ENCODE measurements at places on chromosomes 7 and 10. TPM values are rescaled to one million over a fixed set of nuclear protein-coding genes. Genes with fewer than 3 reads are reported as not detected.

Gene SSC4D
- 0.31 TPM for total RNA-seq

- no peaks in the 10 kb centered on the region for H3K27me3 ChIP-seq
- H3K36me3 ChIP-seq: peaks cover 14% of the 10 kb centered on the region
- DNase-seq: no peak
- H3K4me1 ChIP-seq: peaks cover 3% of the 10 kb centered on the region
- H3K4me3 ChIP-seq: no peak overlapping the region
Observed at GRCh38 chr10:59830601-59831259, 75.6 kb downstream of the CCDC6 start.

Gene ST8SIA6
- total RNA-seq: not detected

DNA sequence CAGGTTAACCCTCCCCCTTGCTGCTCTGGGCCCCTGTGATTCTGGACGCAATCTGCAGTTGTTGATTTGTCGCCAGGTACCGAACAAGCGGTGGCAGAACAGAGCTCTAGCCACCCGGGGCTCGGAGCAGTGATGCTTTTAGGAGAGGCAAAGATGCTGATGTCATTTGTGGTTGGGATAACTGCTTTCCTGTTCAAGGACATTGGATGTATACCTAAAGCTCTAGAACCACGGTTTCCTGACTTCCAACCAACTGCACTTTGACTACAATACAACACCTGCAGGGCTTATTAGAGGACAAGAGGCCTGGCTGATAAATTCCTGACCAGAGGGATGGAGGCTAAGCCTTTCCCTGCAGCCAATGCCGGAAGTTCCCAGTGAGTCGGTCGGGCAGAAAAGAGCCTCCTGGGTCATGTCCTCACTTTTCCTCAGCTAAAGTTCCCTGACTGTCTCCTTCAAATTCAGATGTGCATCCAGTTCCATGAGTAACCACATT is 6.5 kb upstream of the RBM20 start:
- H3K4me1 ChIP-seq: peaks cover 29% of the 10 kb centered on the region
- H3K27ac ChIP-seq: peak overlapping the region; percentile 71
- no peaks in the 10 kb centered on the region for H3K36me3 ChIP-seq
- H3K27me3 ChIP-seq: peaks cover 20% of the 10 kb centered on the region
- no peak for DNase-seq

DNA sequence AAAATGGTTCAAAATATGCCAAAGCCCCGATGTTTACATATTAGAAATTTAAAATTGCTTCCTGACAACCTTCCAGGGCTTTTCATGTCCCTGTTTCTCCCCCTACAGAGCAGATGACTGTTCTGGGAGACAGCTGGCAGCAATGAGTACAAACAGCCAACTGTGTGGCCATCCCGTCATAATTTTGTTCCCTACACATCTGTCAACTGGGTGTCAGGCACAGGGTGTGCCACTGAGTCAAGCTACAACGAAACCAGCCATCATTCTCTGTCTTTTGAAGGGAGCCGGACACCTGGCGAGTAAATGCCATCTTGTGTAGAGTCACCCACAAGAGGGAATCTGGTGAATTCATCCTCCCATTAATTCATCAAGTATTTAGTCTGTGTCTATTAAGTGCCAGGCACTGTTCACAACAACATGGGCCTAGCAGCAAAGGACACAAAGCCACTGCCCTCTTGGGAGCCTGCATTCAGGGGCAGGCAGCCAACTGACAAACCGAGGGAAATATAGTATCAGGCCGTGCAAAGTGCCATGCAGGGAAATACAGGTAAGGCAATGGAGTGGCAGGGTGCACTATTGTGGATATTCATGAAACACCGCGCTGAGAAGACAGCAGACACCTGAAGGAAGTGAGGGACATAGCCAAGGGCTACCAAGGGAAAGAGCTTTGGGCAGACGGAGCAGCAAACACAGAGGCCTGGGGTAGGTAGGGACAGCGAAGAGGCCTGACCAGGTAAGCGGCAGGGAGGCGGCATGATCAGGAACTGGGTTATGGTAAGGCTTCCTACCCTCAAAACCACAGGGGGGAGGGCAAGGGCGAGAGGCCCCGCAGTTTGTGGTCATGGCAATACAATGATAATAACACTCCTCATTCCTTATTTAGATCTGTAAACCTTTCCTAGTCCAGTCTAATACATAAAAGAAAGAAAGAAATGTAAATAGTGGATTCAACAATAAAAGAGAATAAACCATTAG is 213.6 kb downstream of the FAM107B start:
- H3K27ac ChIP-seq: no peak overlapping the region
- peaks cover 11% of the 10 kb centered on the region for H3K36me3 ChIP-seq
- peaks cover 22% of the 10 kb centered on the region for H3K4me1 ChIP-seq
- no peak for DNase-seq
- no peak overlapping the region for H3K4me3 ChIP-seq

- no peak overlapping the region for H3K4me3 ChIP-seq
- H3K27me3 ChIP-seq: no peaks in the 10 kb centered on the region
- H3K27ac ChIP-seq: no peak overlapping the region
- no peaks in the 10 kb centered on the region for H3K36me3 ChIP-seq
- no peak for DNase-seq
Observed at GRCh38 chr7:104371216-104371979, 43.0 kb downstream of the LHFPL3 start.

DNA sequence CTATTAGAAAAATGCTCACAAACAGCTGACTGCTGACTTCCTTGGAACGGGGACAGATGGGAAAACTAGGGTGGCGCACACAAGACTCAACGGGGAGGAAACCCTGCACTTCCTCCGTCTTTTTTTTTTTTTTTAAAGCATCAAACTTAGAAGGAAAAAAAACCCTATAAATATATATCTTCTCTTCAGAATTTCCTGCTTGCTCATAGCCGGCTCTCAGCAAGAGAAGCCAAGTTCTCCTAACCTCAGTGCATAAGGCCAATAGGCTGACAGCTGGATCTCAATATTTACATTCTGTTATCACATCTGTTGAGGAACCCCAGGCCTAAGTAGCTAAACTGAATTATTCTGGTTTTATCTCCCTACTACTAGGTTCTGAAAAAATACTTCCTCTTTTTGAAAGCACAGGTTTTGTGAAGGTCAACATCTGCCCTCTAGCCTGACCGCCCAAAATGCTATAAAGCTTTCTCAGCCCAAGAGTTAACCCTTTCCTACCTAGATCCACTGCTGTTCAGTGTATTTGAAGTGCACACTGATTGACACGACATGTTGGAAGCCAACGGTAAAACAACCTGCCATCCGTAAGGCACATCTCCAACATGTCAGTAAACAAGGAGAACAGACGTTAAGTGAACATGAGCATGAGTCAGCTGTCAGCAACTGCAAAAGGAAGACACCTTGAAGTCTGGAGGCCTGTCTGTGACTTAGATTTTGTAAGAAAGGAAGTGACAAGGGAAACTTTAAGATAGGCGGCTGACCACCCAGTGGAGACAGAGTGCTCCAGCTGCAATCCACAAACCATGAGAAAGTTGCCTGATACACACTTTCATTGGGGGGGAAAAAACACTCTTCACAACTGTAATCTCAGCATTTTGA is 83.8 kb downstream of the EBLN1 start:
- no peak overlapping the region for H3K27ac ChIP-seq
- no peaks in the 10 kb centered on the region for H3K36me3 ChIP-seq
- no peaks in the 10 kb centered on the region for H3K4me1 ChIP-seq
- no peak for DNase-seq
- H3K27me3 ChIP-seq: peaks cover 4% of the 10 kb centered on the region

DNA sequence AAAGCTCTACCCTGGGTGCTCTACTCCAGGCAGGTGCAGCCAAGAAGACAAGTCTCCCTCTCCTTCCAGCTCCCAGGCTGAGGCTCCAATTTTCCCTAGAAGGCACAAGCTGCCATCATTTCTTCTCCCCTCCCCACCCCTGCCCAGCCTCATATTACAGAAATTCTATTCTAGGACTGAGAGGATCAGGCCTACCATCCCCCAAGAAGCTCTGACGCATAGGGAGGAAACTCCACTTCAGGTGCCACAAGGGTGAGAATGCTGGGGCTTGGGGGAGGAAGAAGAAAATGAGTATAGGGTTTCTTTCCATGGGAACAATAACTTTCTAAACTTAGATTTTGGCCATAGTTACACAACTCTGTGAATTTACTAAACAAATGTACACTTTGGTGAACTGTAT is 35.3 kb downstream of the FEZF1 start:
- no peaks in the 10 kb centered on the region for H3K27me3 ChIP-seq
- H3K4me3 ChIP-seq: no peak overlapping the region
- no peak overlapping the region for H3K27ac ChIP-seq
- no peak for DNase-seq
- no peaks in the 10 kb centered on the region for H3K36me3 ChIP-seq
- H3K4me1 ChIP-seq: no peaks in the 10 kb centered on the region

Gene BMI1
- total RNA-seq: 41.7 TPM

DNA sequence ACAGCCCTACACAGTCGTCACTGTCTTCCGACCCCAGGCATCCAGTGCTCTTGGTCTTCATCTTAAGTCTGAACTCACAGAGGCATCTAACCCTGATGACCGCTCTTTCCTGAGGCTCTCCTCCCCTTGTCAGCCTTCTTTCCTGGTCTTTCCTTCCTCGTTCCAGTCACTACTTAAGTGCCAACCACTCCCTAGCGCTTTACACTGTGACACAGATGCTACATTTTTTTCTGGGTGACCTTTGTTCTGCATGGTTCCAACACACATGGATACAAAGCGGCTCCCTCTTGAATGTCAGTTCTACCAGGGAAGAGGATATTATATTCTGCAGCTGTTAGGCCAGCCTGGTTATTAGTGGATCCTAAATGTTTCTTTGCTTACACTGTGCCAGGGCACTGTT is 12.7 kb downstream of the YWHAG start:
- H3K4me3 ChIP-seq: no peak overlapping the region
- peaks cover 57% of the 10 kb centered on the region for H3K36me3 ChIP-seq
- DNase-seq: no peak
- peaks cover 43% of the 10 kb centered on the region for H3K4me1 ChIP-seq

DNA sequence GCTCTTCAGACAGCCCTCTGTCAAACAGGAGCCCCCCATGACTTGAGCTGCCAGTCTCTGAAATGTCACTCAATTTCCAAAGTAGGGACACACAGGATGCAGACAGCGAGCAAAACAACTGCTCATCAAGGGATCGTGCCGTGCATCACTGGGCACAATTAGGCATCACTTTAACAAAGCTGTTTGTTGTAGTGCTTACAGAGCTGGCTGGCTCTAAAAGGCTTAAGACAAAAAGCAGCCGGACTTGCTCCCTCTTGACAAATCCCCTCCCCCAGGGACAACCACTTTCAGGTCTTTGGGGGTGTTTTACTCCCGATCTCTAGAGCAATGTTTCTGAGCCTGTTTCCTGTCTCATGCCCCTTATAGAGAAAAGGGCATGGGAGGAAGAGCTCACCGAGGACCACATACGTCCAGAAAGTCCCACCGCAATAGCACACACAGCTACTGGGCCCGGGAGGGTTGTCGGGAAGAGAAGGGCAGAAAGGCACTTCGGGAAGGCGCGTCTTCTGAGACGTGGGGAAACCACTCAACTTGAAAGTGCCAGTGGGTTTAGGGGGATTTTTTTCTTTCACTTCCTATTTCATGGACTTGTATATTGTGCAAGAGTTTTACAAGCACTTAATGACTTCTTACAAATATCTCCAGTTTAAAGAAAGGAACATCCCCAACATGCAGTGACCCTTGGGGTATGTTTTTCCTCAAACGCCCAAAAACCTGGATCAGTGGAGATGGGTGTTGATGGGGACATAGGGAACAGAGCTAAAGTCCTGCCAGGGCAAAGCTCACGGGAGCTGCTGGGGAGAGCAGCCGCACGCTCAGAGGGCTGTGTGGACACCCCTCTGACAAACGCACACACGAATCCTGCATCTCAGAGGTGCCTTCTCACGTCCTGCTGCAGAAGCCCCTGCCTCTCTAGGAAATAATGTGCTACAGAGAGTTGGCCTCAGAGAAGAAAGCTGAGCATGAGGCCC is 27.1 kb downstream of the LRRC20 start:
- no peak overlapping the region for H3K27ac ChIP-seq
- no peaks in the 10 kb centered on the region for H3K27me3 ChIP-seq
- H3K4me1 ChIP-seq: peaks cover 13% of the 10 kb centered on the region
- DNase-seq: no peak

DNA sequence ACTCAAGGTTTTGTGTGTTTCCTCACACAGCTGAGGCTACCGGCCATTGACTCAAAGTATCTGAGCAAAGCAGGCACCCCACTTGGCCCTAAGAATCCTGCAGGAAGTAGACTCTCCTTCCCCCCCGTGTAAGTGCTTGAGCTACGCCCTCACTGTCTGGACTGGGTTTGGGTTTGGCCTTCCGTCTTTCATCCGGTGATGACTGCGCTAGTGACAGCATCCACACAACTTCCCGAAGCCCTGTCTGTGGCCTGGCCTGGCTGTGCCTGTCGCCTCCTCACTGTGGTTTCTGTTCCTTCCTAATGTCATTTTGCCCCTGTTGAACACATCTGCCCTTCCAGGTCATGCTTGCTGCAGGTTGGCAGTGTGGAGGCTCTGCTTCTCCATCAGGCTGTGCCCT is 14.5 kb downstream of the C7orf57 start:
- no peak for DNase-seq
- H3K36me3 ChIP-seq: no peaks in the 10 kb centered on the region
- peaks cover 2% of the 10 kb centered on the region for H3K27me3 ChIP-seq

DNA sequence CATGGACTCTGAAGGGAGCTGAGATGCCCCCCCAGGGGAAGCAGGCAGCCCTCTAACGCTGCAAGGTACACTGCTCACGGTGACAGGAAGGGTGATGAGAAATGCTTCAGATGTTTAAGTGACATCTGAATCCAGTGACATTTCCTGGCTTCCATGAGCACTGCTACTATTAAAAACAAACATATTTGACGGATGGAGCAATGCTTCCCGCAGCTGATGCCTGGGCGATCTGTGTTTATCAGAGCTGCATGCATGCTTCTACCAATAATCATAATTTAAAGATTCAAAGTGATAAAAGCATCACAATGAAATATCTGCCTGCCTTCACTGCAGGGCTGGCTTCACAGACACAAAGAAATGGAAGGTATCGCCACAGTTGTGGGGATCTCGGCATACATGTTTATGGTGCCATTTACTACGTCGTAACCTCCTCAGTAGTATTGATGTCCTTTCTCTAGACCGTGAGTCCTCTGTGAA is 66.1 kb upstream of the AOAH start:
- H3K27me3 ChIP-seq: no peaks in the 10 kb centered on the region
- H3K36me3 ChIP-seq: no peaks in the 10 kb centered on the region
- no peak for DNase-seq
- no peak overlapping the region for H3K4me3 ChIP-seq
- H3K27ac ChIP-seq: no peak overlapping the region

DNA sequence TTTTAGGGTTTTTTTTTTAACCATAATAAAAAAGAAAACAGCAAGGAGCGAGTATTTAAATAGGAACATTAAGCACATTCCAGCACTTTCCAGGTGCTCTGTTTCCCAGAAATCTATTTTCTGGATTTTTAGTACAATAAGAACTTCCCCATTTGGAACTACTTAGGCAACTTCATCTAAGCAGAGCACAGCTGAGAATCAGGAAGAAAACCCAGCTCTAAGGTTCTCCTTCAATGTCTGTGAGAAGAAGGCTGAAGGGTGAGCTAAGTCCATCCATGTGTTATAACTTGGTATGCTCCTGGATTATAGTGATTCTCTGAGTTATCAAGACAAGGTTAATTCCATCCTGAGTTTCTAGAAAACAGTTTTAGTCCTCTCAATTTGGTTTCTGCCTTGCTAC is 181.9 kb downstream of the CYP26A1 start:
- peaks cover 3% of the 10 kb centered on the region for H3K27me3 ChIP-seq
- H3K36me3 ChIP-seq: no peaks in the 10 kb centered on the region
- DNase-seq: no peak
- no peak overlapping the region for H3K4me3 ChIP-seq
- no peaks in the 10 kb centered on the region for H3K4me1 ChIP-seq

- DNase-seq: no peak
- H3K4me3 ChIP-seq: no peak overlapping the region
- no peak overlapping the region for H3K27ac ChIP-seq
- H3K4me1 ChIP-seq: no peaks in the 10 kb centered on the region
- no peaks in the 10 kb centered on the region for H3K27me3 ChIP-seq
- no peaks in the 10 kb centered on the region for H3K36me3 ChIP-seq
Observed at GRCh38 chr10:104711302-104711721, 70.2 kb downstream of the SORCS3 start.

Data from osteocyte (in vitro differentiated cells).